ENCODE measurements at places on chromosomes 12 and 14.

DNA sequence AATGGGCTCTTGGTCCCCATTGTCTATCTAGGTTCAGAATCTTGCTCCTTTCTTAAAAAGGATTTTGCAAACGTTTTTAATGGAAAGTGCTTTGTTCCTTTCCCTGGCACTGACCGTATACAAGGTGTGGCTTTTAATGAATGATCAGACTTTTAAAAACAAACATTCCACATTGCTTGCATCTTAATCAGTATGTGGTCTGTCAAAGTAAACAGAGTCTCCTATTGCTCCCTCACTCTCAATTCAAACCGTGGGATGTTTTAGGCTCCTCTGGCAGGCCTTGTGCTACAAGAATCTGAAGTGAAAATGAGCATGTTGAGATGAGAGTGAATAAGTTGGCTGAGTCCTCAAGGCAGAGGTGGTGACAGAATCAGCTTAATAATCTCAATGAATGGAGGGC, 107.0 kb downstream of the VRK1 start:
- H3K27me3 ChIP-seq = no peaks in the 10 kb centered on the region
- no peak overlapping the region for H3K4me3 ChIP-seq
- H3K36me3 ChIP-seq = peaks cover 5% of the 10 kb centered on the region
- peak; percentile 37 for DNase-seq
- H3K27ac ChIP-seq = no peak overlapping the region

GRCh38 chr14:104001003-104001402, 58.7 kb upstream of the RD3L start:
- peak; percentile 4 for DNase-seq
- no peaks in the 10 kb centered on the region for H3K27me3 ChIP-seq
- H3K4me1 ChIP-seq = peaks cover 6% of the 10 kb centered on the region
- no peak overlapping the region for H3K27ac ChIP-seq
- H3K4me3 ChIP-seq = no peak overlapping the region
- no peaks in the 10 kb centered on the region for H3K36me3 ChIP-seq

GRCh38 chr14:92950773-92951172, 27.8 kb downstream of the CHGA start:
- no peak for DNase-seq
- H3K4me1 ChIP-seq = peaks cover 17% of the 10 kb centered on the region
- no peak overlapping the region for H3K4me3 ChIP-seq
- H3K27me3 ChIP-seq = no peaks in the 10 kb centered on the region
- no peak overlapping the region for H3K27ac ChIP-seq

DNA sequence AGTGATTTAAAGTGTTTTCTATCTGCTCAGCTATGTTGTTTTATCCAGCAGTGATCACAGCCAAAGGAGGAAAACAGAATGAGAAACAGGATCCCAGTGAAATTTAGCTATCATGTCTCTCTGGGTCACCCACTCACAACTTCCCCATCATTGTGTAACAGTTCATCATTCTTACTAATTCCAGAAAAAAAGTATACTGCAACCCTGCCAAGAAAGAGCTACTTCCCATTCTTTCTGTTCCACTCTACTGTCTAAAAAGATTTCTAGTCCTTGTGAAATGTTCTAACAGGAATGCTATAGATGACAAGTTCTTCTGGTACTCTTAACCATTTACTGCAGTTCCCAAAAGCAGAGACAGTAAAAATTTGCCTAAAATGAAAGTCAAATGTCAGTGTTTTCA, 39.2 kb upstream of the CD163 start:
- H3K36me3 ChIP-seq = no peaks in the 10 kb centered on the region
- H3K4me3 ChIP-seq = no peak overlapping the region
- no peaks in the 10 kb centered on the region for H3K4me1 ChIP-seq
- H3K27me3 ChIP-seq = peaks cover 48% of the 10 kb centered on the region

DNA sequence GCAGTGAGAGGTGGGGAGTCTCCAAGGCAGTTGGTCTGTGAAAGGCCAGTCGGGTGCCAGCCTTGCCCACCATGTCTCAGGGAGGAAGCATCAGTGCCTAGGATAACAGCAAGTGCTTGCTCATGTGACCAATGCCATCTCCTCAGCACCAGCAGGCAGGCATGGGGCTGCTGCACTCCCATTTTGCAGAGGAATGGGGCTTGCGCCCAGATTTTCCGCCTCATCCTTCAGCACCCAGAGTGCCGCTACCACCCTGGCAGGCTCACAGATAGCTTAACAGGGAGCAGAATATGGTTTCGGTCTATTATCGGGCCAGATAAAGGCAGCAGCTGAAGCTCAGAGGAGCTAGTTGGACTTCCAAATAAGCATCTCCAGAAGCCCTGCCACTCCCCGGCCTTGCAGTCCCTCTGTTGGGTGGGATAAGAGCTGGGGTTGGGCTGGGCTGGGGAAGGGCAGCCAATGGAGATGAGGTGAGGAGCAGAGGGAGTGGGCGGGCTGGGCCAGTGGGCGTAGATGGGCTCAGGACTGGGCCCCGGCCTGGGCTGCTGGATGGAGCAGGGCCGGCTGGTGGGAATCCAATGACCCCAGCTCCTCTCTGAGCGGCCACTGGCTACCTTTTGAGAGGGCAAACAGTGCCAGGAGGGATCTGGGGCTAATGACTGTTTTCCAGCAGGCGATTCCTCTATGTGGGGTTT, 8.4 kb upstream of the KRT80 start:
- H3K27me3 ChIP-seq = no peaks in the 10 kb centered on the region
- H3K36me3 ChIP-seq = peaks cover 6% of the 10 kb centered on the region
- H3K4me1 ChIP-seq = peaks cover 50% of the 10 kb centered on the region
- no peak overlapping the region for H3K4me3 ChIP-seq
- DNase-seq = no peak
- H3K27ac ChIP-seq = no peak overlapping the region

GRCh38 chr12:126747530-126748149, 1519.3 kb upstream of the TMEM132C start:
- no peaks in the 10 kb centered on the region for H3K36me3 ChIP-seq
- no peak overlapping the region for H3K4me3 ChIP-seq
- no peaks in the 10 kb centered on the region for H3K27me3 ChIP-seq
- no peak overlapping the region for H3K27ac ChIP-seq

GRCh38 chr14:91919814-91920213, 27.7 kb downstream of the FBLN5 start:
- DNase-seq = no peak
- H3K36me3 ChIP-seq = peaks cover 4% of the 10 kb centered on the region
- no peak overlapping the region for H3K27ac ChIP-seq
- H3K4me1 ChIP-seq = peaks cover 2% of the 10 kb centered on the region
- H3K4me3 ChIP-seq = no peak overlapping the region
- H3K27me3 ChIP-seq = no peaks in the 10 kb centered on the region

GRCh38 chr12:43914923-43915468, 79.1 kb downstream of the TMEM117 start:
- H3K27ac ChIP-seq = no peak overlapping the region
- H3K4me3 ChIP-seq = no peak overlapping the region
- H3K36me3 ChIP-seq = no peaks in the 10 kb centered on the region
- H3K4me1 ChIP-seq = no peaks in the 10 kb centered on the region
- no peak for DNase-seq

DNA sequence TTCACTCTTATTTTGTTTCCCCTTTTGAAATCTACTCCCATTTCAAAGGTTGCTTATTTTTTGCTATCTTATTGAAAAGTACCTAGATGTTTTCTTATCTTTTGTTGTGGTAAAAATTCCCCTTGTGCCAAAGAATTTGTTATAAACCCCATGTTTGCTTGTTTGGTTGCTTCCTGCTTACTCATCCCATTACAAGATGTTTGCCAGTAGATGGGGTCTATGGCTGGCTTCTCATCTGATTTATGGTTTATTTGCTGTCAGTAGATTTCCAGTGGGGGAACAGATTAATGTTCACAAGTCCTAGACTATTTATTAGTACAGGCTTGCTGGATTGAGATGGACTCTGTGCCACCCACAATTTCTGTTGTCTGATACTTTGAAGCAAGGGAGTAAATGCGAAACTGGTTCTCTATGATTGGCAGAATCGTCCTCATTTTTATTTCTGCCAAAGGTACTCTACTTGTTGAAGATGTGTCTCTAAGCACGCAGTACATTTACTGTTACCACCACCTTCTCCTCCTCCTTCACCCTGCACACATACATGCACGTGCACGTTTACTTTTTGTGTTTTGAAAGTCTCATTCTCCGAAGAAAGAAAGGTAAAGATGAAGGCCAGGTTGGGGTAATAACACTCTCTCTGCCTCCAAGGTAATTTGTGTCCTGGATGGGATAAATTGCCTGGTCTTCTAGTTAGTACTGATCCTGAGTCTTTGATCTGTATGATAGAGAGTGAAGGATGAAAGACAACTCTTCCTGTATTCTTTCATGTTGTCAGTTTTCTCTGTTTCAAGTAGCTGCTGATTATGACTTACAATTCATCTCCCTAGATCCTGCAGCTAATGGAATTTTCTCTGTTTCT, 117.2 kb upstream of the ATP2B1 start:
- no peaks in the 10 kb centered on the region for H3K36me3 ChIP-seq
- H3K4me3 ChIP-seq = no peak overlapping the region
- H3K27ac ChIP-seq = no peak overlapping the region

- DNase-seq = no peak
- no peak overlapping the region for H3K4me3 ChIP-seq
- H3K27ac ChIP-seq = no peak overlapping the region
- no peaks in the 10 kb centered on the region for H3K27me3 ChIP-seq
- peaks cover 69% of the 10 kb centered on the region for H3K36me3 ChIP-seq
Measured at GRCh38 chr14:23058654-23059504, 1.6 kb upstream of the CDH24 start.

DNA sequence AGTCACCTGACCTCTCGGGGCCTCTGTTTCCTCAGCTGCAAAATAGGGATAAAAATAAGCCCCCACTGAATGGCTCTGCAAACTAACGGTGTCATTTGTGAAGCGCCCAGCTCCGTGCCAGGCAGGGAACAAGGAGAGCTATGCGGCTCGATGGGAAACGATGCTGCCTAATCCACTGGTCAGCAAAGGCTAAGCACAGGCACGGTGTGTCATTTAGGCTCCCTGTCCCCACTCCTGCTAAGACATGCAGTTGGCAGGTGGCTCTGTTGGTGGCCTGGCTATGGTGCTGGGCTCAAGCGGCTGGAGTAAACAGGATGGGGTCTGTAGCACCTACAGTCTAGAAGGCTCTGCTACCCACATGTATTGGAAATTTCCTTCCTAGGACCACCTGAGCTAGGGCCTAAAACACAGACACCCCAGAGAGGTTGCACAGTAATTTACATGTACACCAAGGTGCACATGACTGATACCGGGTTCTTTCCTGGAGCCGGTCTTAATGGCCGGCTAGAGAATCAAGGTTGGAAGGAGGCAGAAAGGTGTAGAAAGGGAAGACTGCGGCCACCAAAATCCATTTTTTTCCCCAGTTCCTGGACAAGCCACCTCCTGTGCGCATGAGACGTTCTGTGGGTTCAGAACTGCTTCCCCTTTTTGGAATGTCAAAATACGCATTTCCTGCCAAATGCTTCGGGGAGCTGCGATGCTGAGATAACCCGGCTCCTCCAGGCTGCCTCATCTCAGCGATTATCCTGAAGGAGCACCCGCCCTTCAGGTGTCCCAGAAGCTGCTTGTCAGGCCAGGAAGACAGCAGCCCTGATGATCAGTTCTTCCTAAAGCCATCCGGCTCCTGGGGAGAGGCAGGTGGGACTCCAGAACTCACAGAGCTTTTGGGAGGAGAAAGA, 1.0 kb downstream of the CACNA2D4 start:
- DNase-seq = no peak
- peaks cover 15% of the 10 kb centered on the region for H3K27me3 ChIP-seq
- no peaks in the 10 kb centered on the region for H3K36me3 ChIP-seq
- no peak overlapping the region for H3K4me3 ChIP-seq
- H3K27ac ChIP-seq = no peak overlapping the region

DNA sequence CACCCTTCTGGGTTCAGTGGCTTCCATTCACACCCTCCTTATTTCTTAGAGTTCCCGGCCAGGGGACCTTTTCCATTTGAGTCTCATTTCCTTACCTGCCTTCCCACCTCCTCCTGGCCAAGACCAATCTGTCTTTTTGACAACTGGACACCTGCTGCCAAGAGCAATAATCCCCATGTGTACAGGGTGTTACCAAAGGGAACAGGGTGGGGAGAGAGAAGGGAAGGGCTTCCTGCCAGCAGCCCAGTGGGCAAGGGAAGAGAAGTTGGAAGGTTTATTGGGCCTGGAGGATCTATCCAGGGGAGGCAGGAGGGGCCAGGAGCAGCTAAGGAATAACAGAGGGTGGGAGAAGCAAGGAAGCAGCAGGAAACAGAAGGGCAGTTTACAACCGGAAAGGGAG, 346.2 kb downstream of the C12orf75 start:
- H3K27me3 ChIP-seq = no peaks in the 10 kb centered on the region
- DNase-seq = peak; percentile 92
- no peaks in the 10 kb centered on the region for H3K36me3 ChIP-seq
- peak overlapping the region; percentile 26 for H3K4me3 ChIP-seq

DNA sequence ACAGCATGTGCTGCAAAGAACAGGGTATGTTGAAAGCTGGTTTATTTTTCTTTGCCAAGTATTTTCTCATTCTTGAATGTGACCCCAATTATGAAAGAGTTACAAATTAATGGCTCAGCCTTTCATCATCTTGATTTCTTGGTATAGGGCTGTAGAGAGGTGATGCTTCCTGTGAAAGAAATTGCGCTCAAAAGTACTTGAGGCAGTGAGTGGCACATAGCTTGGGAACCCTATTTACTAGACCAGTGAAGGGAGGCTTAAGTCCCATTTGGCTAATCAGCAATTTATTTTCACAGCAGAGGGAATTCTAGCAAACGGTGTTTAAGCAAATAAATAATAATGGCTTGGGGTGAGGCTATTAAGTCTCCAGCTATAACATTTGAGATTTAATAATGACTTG, 153.9 kb upstream of the MIS18BP1 start:
- no peaks in the 10 kb centered on the region for H3K36me3 ChIP-seq
- H3K4me1 ChIP-seq = no peaks in the 10 kb centered on the region
- no peak overlapping the region for H3K4me3 ChIP-seq
- no peak overlapping the region for H3K27ac ChIP-seq
- no peak for DNase-seq
- H3K27me3 ChIP-seq = no peaks in the 10 kb centered on the region

DNA sequence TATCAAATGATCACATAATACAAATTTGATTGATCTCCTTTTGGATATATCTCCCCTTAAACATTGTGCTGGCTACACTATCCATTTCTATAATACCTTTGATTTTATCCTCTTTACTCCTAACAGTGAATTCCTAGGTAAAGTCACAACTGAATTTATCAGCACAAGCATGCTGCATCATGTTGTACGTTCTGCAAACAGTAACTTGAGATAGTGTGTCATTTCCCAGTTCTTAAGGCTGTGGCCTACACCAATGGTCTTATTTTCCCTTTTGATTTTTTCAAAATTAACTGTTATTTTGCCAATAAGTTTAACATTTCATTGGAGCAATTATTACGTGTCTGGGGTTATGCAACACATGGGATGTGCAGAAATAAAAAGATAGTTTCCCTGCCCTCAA, 24.8 kb downstream of the PRKCH start:
- no peaks in the 10 kb centered on the region for H3K36me3 ChIP-seq
- H3K27me3 ChIP-seq = no peaks in the 10 kb centered on the region
- DNase-seq = no peak
- H3K4me3 ChIP-seq = no peak overlapping the region
- H3K4me1 ChIP-seq = peaks cover 47% of the 10 kb centered on the region

GRCh38 chr12:110088936-110089335, 35.2 kb upstream of the IFT81 start:
- H3K4me3 ChIP-seq = no peak overlapping the region
- H3K27ac ChIP-seq = no peak overlapping the region
- no peaks in the 10 kb centered on the region for H3K36me3 ChIP-seq
- no peaks in the 10 kb centered on the region for H3K4me1 ChIP-seq
- H3K27me3 ChIP-seq = peaks cover 51% of the 10 kb centered on the region

- H3K4me3 ChIP-seq = no peak overlapping the region
- H3K36me3 ChIP-seq = no peaks in the 10 kb centered on the region
- no peaks in the 10 kb centered on the region for H3K27me3 ChIP-seq
- H3K27ac ChIP-seq = no peak overlapping the region
- DNase-seq = no peak
Measured at GRCh38 chr12:86293682-86294240, 37.6 kb upstream of the MGAT4C start.

- H3K4me3 ChIP-seq = no peak overlapping the region
- no peak for DNase-seq
- no peaks in the 10 kb centered on the region for H3K36me3 ChIP-seq
- H3K27ac ChIP-seq = no peak overlapping the region
Measured at GRCh38 chr14:43316427-43316826, 1190.7 kb downstream of the FSCB start.
